ENCODE measurements at places on chromosomes 5 and 9. TPM values are rescaled to one million over a fixed set of nuclear protein-coding genes. Genes with fewer than 3 reads are reported as not detected.

Gene BAAT
- total RNA-seq, result 0.85 TPM

- no peak for DNase-seq
Observed at GRCh38 chr5:178165581-178165980, 11.9 kb upstream of the NHP2 start.

- no peak for DNase-seq
Observed at GRCh38 chr5:18740301-18740700, 1106.0 kb downstream of the TAF11L14 start.

DNA sequence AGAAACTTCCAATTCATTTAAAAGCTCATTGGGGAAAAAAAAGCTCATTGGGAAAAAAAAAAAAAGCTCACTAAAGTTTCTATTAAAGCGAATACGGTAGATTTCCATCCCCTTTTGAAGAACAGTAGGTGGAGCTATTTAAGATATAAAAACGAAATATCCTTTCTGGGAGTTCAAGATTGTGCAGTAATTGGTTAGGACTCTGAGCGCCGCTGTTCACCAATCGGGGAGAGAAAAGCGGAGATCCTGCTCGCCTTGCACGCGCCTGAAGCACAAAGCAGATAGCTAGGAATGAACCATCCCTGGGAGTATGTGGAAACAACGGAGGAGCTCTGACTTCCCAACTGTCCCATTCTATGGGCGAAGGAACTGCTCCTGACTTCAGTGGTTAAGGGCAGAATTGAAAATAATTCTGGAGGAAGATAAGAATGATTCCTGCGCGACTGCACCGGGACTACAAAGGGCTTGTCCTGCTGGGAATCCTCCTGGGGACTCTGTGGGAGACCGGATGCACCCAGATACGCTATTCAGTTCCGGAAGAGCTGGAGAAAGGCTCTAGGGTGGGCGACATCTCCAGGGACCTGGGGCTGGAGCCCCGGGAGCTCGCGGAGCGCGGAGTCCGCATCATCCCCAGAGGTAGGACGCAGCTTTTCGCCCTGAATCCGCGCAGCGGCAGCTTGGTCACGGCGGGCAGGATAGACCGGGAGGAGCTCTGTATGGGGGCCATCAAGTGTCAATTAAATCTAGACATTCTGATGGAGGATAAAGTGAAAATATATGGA lies at the start of gene PCDHGA12:
TSS of gene PCDHGA12 (plus strand) at position 176 of the 782 bp plus-strand sequence. CDS start at position 429, 253 bp downstream.
- peak; percentile 86 for DNase-seq

- DNase-seq, result no peak
Observed at GRCh38 chr9:25427898-25428297, 250.3 kb downstream of the TUSC1 start.

Measured in SK-MEL-5 (cell line).